ENCODE measurements at places on chromosomes 12 and 14.

- no peak for DNase-seq
These were observed 3.0 kb downstream of the SRRM4 start for GRCh38 chr12:118984161-118984943.

GRCh38 chr12:111395336-111396187 is 10.2 kb upstream of the SH2B3 start:
- DNase-seq, result no peak

DNA sequence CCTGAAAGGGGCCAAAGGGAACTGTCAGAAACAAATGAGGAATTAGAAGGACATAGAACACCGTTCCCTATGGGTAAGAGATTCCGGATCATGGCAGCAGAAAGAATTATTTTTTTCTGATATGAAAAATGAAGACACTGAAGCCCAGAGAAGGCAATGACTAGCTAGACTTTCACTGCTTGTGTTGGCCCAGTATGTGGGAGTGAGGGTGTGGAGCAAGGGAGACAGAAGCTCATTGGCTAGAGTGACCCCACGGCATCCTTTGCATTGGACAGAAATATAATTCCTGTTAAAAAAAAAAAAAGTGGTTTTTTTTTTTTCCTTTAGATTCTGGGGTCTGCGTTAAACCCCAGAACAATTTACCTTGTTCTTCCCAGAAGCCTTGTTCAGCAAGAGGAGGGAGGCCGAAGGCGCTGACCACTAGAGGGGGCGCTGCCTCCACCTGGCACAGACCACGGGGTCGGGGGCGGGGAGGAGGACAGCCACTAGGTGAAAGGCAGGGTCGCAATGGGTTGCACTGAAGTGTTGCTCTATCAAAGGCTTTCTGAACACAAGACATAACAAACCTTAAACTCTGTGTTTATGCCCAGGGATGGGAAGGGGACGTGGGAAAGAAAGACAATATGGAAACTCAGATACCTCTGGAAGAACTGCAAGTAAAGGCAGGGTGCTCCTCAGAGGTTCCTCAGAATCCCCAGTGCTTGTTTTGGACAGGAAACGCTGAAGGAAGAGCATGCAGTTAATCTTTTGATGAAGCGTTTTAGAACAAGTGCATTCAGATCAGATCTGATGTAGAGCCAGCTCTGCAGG is 156.8 kb downstream of the KCNA5 start:
- no peak for DNase-seq

- DNase-seq, result peak; percentile 10
These were observed 93.2 kb downstream of the NAV3 start for GRCh38 chr12:77923882-77924281.

DNA sequence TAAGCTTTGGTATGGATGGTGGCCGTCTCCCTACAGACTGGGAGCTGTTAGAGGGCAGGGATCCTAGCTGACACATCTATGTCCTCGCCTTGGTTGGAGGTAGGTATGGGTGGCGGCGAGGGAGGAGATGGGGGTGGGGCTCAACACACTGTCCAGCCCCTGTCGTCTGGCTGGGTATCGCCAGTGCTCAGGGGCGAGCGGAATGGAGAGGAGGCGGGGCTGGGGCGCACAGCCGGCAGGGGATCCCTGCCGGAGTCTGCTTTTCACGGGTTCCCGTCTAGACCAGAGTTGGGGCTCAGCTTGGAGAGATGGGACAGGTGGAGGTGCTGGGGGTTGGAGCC is 16.1 kb downstream of the TAMALIN start:
- no peak for DNase-seq

DNA sequence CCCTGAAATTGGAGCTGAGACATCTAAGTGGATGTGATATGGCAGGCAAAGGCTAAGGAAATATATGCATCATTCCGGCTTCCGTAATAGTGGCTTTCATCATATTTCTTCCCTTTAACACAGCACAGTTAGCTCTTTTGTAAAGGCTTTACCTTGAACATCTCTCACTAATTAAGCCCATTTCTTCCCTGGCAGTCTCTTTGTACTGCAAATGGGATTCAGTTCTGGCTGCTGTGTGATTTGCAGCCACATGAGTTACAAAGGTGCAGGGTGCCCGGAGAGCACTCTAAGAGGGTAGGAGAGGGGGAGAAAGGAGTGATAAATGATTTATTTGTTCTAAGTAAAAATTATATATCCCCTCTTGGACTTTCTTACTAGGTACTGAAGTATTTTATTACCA is 232.1 kb upstream of the CCDC196 start:
- no peak for DNase-seq

GRCh38 chr14:90924621-90925340 is 108.6 kb upstream of the TTC7B start:
- DNase-seq, result no peak

DNA sequence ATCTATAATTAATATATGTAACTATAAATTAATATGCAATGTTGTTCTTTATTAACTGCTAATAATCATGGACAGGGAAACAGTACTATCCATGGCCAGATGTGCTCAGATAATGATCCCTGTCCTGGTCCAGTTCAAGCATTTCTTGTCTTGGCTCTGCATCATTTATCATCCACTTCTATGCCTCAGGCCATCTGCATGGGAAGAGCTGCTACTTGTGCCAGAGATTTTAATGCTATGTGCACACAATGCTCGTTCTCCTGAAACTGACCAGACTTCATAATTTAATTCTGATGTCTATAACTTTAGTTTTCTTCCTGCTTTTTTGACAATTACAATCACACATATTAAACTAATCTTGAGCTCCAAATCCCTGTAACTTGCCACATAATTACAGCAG is 11.2 kb upstream of the TMX1 start:
- peak; percentile 43 for DNase-seq

DNA sequence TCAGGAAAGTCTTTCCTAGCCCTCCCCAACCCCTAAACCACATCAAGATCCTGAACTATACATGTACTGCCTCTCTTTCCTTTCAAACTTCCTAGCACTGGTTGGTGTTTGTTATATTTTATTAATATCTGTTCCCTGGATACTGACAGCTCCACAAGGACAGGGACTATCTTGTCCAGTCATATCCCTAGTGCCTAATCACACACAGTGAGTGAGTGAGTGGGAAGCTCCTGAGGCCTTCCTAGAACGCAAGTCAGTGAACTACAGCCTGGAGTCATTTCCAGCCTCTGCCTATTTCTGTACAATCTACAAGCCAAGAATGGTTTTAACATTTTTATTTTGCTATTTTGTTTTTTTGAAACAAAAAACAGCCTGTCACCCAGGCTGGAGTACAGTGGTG is 7.5 kb upstream of the ACTR6 start:
- DNase-seq, result no peak

DNA sequence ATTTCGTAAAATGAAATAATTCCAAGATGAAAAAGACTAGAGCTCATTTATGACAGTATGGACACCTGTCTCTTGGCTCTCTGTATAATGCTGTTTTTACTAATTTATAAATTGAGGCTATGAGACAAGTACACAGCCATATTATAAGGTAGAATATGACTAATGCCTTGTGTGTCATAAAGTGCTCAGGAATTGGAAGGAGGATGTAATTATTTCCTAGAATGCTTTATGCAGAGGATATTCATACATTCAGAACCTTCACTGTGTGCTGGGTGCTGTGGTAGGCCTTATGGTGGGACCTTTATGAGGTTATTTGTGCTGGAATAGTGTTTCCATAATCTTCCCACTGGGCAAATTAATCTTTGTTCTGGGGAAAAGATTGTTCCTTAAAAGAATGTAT is 13.3 kb downstream of the PCNX1 start:
- DNase-seq, result no peak

GRCh38 chr12:32507942-32508320 is 108.6 kb downstream of the FGD4 start:
- no peak for DNase-seq

GRCh38 chr14:101849125-101849524 is 87.6 kb downstream of the PPP2R5C start:
- DNase-seq, result no peak

GRCh38 chr12:126107659-126108058 is 1042.4 kb downstream of the AACS start:
- no peak for DNase-seq

DNA sequence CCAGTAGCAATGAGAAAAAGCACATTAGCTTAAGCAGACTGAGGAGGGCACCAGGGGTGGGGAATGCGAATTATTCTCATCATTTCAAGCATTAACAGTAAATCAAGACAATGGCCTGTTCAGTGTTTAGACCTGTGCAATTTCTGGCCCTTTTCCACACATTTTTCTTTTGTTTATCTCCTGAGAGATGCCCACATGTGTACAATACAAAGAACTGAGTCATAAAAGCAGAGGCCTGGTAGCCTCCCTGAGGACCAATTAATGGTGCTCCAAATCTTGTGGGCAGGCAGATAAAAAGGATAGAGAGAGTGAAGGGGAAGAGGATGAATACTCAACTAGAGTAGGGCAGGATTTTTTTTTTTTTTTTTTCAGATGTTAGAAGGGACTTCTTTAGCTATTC is 480.8 kb downstream of the RERGL start:
- no peak for DNase-seq

DNA sequence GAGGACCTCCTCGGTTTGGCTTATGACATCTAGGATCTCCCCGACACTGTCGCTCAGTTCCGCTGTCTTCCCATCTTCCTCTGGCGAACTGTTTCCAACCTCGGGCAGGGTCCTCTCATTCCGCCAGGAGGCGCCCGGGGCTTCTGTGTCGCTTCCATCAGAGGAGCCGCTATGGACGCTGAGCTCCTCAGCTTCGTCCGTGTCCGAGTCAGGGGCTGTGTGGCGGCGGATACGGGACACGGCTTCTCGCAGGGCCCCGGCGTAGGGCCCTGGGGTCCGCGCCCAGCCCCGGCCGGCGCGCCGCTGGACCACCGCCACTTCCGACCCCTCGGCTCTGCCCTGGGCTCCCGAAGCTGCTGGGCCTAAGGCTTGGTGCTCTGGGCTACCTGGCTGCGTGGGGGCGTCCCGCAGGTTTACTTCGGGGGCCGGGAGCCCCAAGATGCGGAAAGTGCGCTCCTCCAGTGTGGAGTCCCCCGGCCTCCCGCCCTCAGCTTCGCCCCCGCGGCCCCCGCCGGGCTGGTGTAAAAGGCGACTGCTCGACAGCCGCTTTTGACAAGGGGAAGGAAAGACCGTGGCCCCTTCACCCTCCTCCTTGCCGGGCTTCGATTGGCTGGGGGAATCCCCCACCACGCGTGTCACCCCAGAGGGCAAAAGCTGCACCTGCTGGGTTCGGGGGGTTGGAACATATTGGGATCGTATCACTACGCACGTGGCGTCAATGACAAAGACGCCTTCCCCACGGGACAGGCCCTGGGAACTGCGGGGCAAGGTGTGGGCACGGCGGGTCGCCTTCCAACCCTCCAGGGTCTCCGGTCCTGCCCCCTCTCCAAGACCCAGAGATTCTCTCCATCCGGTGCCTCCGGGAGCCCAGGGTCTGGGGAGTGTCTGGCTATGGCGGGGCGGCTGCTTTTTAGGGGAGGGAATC is 2.1 kb downstream of the DDN start:
- peak; percentile 49 for DNase-seq

GRCh38 chr14:57692671-57693070 is 173.2 kb downstream of the SLC35F4 start:
- DNase-seq, result no peak

- DNase-seq, result no peak
These were observed 234.0 kb upstream of the RPL10L start for GRCh38 chr14:46885566-46885965.

GRCh38 chr12:43736927-43737440 is 21.6 kb downstream of the PUS7L start:
- DNase-seq, result no peak

DNA sequence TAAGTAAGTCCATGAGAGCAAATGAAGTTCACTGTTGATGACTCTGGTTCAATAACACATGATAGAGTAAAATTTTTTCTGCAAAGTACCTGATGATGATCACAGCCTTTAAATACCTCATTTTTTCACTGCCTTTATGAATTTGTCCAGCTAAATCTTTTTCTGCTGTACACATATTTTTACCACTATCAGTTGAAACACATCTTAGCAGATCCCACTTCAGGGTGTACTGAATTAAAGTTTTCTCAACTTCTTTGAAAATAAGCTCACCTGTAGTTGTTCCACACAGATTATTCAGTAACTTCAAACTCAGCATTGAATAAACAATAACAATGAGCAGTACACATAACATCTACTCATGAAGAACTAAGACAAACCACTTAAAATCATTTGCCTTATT is 385.9 kb downstream of the NELL2 start:
- no peak for DNase-seq

- no peak for DNase-seq
These were observed 75.9 kb upstream of the GNG2 start for GRCh38 chr14:51784466-51784865.

DNA sequence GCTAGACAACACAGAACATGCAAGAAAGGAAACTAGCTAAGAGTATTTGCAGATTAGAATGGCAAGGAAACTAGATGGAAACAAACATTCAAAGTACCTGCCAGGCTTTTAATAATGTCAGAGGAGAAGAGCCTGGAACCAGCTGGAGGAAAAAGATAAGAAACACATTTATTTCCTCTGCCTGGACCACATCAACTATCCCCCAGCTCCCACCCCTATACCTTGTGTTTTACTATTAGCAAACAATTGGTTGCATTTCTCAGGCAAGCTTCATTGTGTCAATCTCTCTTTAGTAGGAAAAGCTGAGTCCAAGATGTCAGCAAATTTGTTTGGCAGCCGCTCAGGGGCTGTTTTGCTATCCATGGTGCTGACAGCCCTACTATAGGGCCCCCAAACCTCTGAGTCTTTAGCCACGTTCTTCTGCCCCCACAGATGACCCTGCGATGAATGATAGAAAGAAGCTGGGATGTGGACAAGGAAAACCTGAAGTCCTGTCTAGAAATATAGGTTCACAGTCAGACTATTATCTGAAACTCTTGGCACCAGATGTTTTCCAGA is 11.6 kb upstream of the SYNDIG1L start:
- no peak for DNase-seq

DNA sequence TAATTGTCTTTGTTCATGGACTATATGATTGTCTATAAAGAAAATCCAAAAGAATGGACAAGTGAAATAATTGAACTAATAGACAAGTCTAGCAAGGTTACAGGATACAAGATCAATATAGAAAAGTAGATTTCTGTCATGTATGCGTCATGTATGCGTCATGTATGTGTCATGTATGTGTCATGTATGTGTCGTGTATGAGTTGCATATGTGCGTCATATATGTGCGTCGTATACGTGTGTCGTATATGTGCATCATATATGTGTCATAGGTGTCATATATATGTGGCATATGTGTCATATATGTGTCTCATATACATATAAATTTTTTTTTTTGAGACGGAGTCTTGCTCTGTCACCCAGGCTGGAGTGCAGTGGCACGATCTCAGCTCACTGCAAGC is 516.8 kb downstream of the NOVA1 start:
- DNase-seq, result no peak

All from skin of body (tissue), 3 donors.